Stimulated activated CD8-positive, alpha-beta memory T cell treated with anti-CD3 and anti-CD28 coated beads, Interleukin-7, amount 100 ng/mL, for 24 hours (primary cell): ENCODE measurements at places on chromosomes 2 and 18.

- no peak for DNase-seq
Measured at GRCh38 chr18:58887613-58887963, 22.9 kb downstream of the ZNF532 start.

DNA sequence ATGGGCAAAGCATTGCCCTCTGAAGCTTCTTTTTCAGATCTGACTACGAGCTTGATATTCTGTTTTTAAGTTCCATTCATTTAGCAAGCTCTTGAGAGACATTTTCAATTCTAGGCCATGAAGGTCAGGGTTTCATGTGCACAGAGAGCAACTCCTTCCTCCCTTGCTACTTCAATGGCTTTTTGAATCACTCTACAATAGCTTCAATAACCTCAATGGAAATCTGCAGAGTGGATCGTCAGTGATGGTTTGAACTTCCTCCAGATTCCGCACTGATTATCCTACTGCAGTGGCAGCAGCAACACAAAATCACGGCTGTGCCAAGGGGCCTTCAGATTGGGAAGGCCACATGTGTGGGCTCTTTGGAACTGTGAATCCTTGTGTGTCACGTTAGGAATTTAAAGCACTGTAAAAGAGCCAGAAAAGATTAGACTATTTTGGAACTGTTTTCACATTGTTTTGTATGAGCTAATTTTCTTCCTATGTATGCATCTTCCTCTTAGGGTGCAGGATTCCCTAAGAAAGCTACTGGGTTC is 88.4 kb upstream of the MGAT4A start:
- DNase-seq, result no peak

DNA sequence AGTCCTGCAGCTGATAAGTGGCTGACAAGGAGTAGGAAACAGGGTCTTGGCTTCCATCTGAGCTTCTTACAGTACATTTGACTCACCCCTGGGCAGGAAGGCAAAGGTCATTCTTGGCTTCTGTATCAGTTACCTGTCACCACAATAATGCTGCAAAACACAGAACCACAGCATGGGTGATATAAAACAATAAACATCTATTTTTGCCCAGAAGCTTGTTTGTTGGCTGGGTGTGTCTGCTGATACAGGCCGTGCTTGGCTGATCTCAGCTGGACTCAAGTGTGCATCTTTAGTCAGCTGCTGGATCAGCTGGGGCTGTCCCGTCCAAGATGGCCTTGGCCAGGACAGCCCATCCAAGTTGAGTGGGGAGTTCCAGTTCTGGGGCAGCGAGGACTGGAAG is 34.7 kb downstream of the ONECUT2 start:
- DNase-seq, result no peak

GRCh38 chr2:241571821-241572620 is 13.5 kb downstream of the BOK start:
- no peak for DNase-seq

GRCh38 chr18:73270920-73271634 is 403.3 kb upstream of the NETO1 start:
- no peak for DNase-seq

- no peak for DNase-seq
Measured at GRCh38 chr2:85692039-85692645, 2.0 kb upstream of the GNLY start.

DNA sequence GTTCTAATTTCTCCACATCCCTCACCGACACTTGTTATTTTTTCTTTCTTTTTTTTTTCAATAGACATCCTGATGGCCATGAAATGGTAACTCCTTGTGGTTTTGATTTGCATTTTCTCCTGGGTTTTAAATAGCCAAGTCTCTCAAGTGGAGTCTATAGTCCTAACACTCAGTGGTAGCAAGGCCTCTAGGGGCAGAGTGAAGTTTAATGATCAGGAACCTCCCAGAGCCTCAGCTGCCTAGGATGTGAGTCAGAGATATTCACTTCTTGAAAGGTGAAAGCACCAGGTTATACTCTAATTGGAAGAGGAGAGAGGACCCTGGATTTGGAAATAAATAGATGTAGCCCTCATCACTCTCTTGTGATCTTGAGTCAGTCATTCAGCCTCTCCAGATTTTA is 62.7 kb upstream of the CAPN13 start:
- no peak for DNase-seq

GRCh38 chr2:46481198-46482193 is 2.1 kb downstream of the TMEM247 start:
- DNase-seq, result no peak

DNA sequence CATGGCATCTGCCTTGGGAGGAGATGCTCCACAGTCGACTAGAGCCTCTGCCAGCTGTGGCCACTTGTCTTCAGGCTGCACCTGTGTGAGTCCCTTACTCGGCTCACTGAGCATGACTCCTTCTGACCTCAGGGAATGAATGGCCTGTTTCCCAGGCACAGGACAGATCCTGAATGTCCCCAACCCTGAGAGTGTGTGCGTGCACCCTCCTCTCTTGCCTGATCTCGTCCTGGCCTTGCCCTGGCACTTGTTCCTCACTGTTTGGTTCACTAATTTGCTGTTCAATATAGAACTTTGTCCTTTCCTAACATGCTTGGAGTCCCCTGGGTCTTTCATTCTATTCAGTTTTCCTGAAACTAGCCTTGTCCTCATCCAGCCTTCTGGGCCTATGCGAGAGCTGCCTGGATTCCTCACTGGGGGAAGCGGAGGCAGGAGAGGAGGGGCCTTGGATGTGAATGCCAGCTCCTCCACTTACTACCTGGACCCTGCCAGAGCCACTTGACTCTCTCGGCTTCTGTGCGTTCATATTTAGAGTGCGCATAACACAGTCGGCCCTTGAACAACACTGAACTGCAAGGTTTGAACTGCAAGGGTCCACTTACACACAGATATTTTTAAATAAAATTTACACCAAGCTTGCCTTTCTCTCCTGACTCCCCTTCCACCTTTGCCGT is 184.8 kb downstream of the ACKR3 start:
- DNase-seq, result no peak

GRCh38 chr2:15782009-15782751 is 158.2 kb upstream of the MYCN start:
- no peak for DNase-seq

DNA sequence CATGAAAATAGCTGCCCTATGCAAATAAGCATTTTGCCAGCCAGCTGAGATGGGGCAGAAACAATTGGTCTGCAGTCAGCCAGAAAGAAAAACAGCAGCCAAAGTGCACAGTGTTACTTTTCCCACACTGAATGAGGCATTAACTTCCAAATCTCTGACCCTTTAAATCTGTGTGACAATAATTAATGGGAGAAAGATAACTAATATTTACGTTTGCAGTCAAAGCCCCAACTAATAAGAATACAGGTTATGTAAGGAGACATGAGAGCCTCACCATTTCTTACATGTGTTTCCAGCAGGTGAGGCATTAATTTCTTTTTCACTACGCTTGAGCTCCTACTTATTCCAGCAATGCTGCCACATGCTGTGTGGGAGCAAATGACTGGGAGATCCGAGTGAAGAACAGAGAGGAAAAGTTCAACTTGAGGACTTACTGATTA is 339.0 kb downstream of the SATB2 start:
- no peak for DNase-seq

DNA sequence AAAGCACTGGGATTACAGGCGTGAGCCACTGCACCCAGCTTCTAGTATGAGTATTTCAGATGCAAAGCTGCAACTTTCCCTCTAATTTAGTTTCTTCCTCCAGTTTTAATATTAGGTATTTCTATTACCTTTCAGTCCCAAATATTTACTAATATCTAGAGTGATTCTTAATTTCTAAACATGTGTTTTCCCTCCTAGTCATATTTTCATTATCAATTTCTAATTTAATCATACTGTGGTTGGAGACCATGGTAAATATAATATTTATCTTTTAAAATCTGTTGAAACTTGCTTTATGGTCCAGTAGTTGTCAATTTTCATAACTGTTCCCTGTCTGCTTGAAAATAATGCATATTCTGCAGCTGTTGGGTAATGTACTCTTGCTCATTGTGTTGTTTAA is 245.9 kb upstream of the REV1 start:
- no peak for DNase-seq
